ENCODE measurements at places on chromosomes 4 and X. TPM values are rescaled to one million over a fixed set of nuclear protein-coding genes. Genes with fewer than 3 reads are reported as not detected.

CTAG2 gene
- not detected for total RNA-seq

NAA11 gene
- not detected for total RNA-seq

NWD2 gene
- 0.33 TPM for total RNA-seq

PROM1 gene
- total RNA-seq, result 2.8 TPM

LRAT gene
- total RNA-seq, result 1.4 TPM

SHISA3 gene
- total RNA-seq, result 13.9 TPM

SFRP2 gene
- total RNA-seq, result 46.0 TPM

PIR gene
- total RNA-seq, result 14.5 TPM

SSX4B gene
- total RNA-seq, result not detected

HPSE gene
- 0.54 TPM for total RNA-seq

CCKAR gene
- not detected for total RNA-seq

CENPC gene
- total RNA-seq, result 20.6 TPM

ADAMTS3 gene
- total RNA-seq, result 1.1 TPM

GSX2 gene
- not detected for total RNA-seq

GRIA2 gene
- total RNA-seq, result 0.54 TPM

ODAM gene
- 5.8 TPM for total RNA-seq

SYN1 gene
- 0.68 TPM for total RNA-seq

ZFP92 gene
- total RNA-seq, result 2.2 TPM

PASD1 gene
- total RNA-seq, result not detected

C4orf50 gene
- total RNA-seq, result 0.71 TPM

SLC7A11 gene
- under 0.01 TPM for total RNA-seq

ANOS1 gene
- 0.33 TPM for total RNA-seq

CLDN34 gene
- total RNA-seq, result 2.2 TPM

PRRG1 gene
- 5.9 TPM for total RNA-seq

MFAP3L gene
- total RNA-seq, result 4.9 TPM

OTC gene
- 3.2 TPM for total RNA-seq

NXF2 gene
- not detected for total RNA-seq

PPP2R2C gene
- total RNA-seq, result 0.49 TPM

DDIT4L gene
- total RNA-seq, result 6.1 TPM

STK32B gene
- 1.5 TPM for total RNA-seq

CABS1 gene
- total RNA-seq, result not detected

CTAG1A gene
- total RNA-seq, result not detected

NOX1 gene
- total RNA-seq, result not detected

HPGDS gene
- total RNA-seq, result 0.54 TPM

PDE6B gene
- total RNA-seq, result 2.6 TPM

FGF2 gene
- total RNA-seq, result 37.4 TPM

ABLIM2 gene
- total RNA-seq, result 3.1 TPM

SPANXN3 gene
- total RNA-seq, result not detected

NUP62CL gene
- total RNA-seq, result not detected

PCDH19 gene
- total RNA-seq, result 0.82 TPM

ZNF630 gene
- 4.8 TPM for total RNA-seq

CYSLTR1 gene
- total RNA-seq, result 1.2 TPM

STOX2 gene
- 9.6 TPM for total RNA-seq

OGT gene
- 104 TPM for total RNA-seq

PNMA6A gene
- total RNA-seq, result 0.36 TPM

UNC5C gene
- total RNA-seq, result 1.1 TPM

All from sigmoid colon (tissue), 7 donors.